Fibroblast of skin of right quadriceps (primary cell): ENCODE measurements at places on chromosomes 16 and 17.

DNA sequence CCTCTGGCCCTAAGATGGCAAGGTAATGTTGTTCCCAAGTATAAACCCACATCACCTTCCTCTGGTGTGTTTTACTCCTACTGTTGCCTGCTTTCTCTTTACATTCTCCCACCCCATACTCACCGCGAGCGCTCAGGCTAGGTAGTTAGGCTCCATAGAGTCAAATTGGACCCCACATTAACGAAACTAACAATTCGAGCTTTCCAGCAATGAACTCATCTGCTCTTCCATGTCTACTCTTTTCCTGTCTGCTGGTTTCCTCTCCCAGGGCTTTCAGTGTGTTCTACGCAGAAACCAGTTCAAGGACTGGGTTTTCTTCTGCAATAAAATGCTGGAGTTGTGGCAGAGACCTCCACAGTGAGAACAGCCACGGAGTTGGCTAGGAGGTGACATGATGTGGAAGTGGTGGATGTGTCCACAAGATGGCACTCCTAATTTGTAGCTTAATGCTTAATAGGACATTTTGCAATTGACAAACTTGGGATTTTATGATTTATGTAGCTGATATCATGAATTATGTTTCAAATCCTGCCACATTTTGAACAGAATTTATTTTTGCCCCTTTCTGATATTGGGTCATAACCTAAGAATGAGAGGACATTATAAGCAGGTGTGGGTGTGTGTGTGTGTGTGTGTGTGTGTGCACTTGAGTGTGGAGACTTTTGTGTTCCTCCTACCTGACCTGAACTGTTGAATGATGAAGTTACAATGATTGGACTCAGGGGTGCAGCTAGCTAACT, 2.2 kb upstream of the UQCRC2 start:
- DNase-seq: peak; percentile 20

DNA sequence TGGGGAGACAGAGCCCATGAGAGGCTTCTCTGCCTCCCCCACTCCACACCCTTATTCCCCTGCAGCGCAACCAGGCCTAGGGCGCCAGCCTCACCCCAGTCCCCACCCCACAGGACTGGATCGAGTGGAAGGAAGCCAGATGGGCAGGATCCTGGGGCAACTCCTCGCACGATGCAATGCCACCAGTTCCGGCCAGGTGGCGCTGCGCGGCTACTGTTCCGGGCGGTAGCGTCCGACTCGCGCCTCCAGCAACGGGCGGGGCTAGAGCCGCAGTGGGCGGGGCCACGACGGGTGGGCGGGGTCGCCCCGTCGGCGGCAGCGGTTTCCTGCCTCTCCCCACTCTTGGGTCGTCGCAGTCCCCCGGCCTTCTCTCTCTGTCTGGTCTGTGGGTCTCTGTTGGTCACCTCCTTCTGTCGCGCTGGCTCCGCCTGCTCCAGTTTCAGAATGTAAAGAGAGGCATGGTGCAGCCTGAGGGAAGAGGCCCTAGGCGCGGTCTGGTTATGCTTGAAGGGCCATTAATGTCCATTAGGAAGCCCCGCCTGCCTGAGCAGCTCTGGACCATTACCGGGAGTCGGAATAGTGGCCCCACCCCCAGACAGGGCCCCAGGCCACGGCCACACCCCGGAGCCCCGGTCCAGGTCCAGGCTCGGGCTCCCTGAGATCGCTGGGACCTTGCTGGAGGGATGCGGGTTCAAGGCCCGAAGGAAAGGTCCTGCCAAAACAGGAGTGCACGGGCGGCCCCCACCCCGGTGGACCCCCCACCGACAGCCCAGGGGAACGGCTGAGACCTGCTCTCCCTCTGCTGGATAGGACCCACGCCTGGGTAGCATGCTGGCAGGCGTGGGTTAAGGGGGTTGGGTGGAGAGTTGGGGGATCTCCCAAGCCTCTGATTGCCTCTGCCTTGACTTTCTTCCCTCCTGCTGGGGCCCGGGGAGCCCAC, 3.3 kb upstream of the NHERF2 start:
- DNase-seq: peak; percentile 82

DNA sequence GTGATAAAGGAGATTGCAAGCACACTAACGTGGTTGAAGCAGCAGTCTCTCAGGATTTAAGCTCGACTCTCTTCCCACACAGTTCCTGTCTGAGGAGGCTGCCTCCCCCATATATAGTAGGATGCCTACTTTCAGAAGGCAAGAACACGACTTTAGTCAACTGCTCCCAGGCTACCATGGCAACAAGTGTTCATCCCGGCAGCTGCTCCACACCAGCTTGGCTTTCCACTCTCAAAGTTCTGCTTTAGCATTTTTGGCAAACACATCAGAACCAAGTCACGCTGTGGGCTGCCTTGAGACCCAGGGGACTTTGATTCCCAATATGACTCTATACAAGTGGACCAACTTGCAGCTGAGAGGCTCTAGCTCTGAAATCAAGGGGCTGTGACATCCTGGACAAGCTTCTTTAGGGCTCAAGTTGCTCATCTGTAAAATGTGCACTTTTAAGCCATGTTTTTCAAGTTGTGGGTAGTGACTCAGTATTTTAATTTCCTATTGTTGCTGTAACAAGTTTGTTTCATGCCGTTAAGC, 16.5 kb downstream of the ZP2 start:
- DNase-seq: peak; percentile 8

DNA sequence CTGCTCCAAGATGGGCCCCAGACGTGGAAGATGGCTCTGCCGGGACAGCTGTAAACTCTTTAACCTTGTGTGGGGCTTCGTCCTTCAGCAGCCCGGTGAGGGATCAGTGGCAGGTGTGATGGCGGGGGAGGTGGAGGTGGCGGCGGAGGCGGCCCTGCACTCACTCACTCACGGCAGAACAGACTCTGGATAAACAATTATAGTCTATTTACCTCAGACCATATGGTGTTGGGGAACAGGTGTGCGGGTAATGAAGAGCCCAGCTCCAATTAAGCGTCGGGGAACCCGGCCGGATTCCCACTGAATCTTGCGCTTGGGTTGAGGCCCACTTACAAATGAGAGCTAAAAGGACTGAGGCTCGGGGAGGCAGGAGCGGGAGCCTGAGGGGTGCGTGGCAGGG, 104.3 kb upstream of the SDK2 start:
- DNase-seq: no peak

- no peak for DNase-seq
These were observed 6.0 kb upstream of the TPPP3 start for GRCh38 chr16:67399218-67399733.

GRCh38 chr17:54353789-54354525, 531.2 kb downstream of the KIF2B start:
- DNase-seq: no peak

DNA sequence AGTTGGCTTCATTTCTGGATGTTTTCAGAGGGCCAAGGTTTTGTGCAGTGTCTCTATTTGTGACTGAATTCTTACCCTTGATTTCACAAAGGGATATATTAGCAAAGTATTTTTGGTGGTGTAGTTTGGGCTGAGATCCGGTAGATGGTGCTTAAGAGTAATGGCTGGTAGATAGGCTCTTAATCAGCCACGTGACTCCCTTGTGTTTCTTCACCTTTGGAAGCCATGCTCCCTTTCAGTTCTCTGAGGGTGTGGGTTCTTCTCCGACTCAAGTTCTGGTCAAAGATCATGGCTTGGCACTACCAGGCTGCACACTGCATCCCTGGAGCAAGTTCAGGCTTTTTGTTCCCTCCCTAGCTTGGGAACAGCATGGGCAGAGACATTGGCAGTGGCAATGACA, 887.3 kb downstream of the CDH8 start:
- DNase-seq: no peak

GRCh38 chr17:34259146-34259545, 4.1 kb downstream of the CCL2 start:
- DNase-seq: peak; percentile 60

DNA sequence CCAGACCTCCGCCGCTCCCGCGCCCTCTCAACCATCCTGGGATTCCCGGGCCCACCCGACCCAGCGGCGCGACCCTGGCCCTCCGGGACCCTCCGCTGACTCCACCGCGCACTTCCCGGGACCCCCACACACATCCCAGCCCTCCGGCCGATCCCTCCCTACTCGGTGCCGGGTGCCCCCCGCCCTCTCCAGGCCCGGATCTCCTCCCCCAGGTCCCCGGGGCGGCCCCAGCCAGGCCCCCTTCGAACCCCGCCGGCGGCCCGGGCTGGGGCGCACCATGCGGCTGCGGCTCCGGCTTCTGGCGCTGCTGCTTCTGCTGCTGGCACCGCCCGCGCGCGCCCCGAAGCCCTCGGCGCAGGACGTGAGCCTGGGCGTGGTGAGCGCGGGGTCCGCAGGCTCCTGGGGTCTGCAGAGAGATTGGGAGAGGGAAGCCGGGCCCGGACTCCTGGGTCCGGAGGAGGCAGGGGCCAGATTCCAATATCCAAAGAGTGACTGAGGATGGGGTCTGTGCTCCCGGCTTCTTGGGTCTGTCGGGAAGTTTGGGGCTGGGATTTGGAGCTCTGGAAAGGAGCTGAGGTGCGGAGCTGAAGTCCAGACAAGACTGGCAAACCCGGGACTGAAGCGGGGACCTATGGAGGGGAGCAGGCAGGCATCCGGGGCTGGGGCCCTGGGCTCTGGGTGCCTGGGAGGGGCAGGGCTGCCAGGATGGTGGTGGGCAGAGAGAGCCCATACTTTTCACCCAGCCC, 453 bp downstream of the MMP25 start:
- no peak for DNase-seq

GRCh38 chr17:41687828-41688640, 651 bp upstream of the EIF1 start:
- DNase-seq: peak; percentile 44

DNA sequence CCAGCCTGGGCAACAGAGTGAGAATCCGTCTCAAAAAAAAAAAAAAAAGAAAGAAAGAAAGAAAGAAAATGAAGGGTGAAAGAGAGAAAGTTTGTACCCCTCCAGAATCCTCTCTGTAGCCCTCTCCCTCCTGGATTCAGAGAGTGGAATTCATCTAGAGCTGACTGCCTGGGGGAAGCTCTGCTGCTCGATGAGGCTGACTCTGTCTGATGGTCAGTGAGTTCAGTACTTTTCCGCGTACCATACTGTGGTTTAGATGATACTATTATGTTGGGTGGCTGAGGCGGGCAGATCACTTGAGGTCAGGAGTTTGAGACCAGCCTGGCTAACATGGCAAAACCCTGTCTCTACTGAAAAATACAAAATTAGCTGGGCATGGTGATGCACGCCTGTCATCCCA, 14.8 kb downstream of the TMEM94 start:
- no peak for DNase-seq

- no peak for DNase-seq
These were observed 49.7 kb upstream of the ENDOV start for GRCh38 chr17:80365001-80365965.

DNA sequence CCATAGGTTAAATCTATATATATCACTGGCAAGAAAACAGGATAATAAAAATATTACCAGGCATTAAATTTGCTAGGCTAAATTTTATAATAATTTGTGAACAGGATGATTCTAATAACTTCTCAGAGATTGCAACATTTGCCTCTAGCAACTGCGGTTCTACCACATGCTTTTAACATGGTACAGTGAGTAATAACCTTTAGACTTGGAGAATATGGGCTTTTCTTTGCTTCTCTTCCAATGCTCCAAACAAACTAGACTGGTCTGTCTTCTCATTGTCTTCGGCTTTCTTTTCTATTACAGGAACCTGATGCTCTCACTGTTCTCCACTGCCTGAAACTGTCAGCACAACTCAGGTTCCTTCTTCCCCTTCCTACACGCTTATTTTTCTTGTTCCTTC, 80.6 kb downstream of the CA4 start:
- no peak for DNase-seq

GRCh38 chr16:4182581-4183236, 59.2 kb downstream of the SRL start:
- no peak for DNase-seq

GRCh38 chr17:29376667-29377270, 13.4 kb upstream of the TAOK1 start:
- peak; percentile 78 for DNase-seq

- DNase-seq: peak; percentile 79
These were observed 336.4 kb downstream of the GRIN2A start for GRCh38 chr16:9845661-9846361.

- DNase-seq: no peak
These were observed 363.9 kb upstream of the TNRC6C start for GRCh38 chr17:77594416-77595209.

- peak; percentile 42 for DNase-seq
These were observed 55.7 kb downstream of the LYRM1 start for GRCh38 chr16:20956319-20956718.

DNA sequence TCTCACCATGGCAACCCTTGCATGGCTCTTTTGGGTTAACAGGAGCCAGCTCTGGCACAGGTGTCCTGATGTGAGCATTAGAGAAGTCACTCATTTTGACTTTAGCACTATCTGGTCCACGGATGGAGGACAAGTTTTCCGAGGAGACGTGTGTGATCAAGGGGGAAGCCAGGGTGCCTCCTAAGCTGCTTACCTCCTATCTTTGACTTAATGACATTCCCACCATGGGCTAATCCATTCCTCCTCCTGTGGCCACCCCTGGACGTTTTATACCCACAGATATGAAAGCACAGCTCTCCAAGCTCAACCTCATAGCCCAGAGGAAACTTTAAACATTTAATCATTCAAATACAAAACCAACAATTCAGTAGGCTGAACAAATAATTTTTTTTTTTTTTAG, 18.8 kb downstream of the MPP2 start:
- no peak for DNase-seq
